Right atrium auricular region (tissue), 2 donors: ENCODE measurements at places on chromosomes 12 and 14. TPM values are rescaled to one million over a fixed set of nuclear protein-coding genes. Genes with fewer than 3 reads are reported as not detected.

Gene ZNF891
- total RNA-seq: 0.82 TPM

Gene PHETA1
- total RNA-seq: 13.4 TPM

Gene NPFF
- total RNA-seq: not detected

Gene FITM1
- total RNA-seq: 180 TPM

Gene OR4N5
- not detected for total RNA-seq

Gene CLEC2B
- total RNA-seq: 4.9 TPM

Gene LRRK2
- total RNA-seq: 7.1 TPM

Gene EPS8
- 72.3 TPM for total RNA-seq

Gene CPNE6
- total RNA-seq: 0.24 TPM

Gene TEDC1
- total RNA-seq: 3.9 TPM

GRCh38 chr12:62656591-62657362, 190.2 kb downstream of the MON2 start:
- DNase-seq: no peak

- DNase-seq: no peak
These were observed 132.9 kb downstream of the CEP83 start for GRCh38 chr12:94326727-94327126.

DNA sequence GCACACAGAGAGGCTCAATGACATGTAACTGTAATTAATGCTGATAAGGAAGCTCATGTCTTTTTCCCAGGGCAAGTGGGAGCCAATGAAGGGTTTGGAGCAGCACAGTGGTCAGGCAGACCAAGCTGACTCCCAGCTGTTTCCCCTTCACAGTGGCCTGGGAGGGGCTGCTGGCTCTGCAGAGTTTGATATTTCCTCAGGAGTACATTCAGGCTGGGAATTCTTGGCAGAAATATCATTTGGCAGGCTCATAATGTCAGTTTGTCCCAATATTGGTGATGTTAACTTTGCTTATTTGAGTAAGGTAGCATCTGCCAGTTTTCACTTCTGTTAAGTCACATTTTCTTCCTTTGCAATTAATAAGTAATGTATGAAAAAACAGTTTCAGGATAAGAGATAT, 247.0 kb downstream of the EMP1 start:
- no peak for DNase-seq

DNA sequence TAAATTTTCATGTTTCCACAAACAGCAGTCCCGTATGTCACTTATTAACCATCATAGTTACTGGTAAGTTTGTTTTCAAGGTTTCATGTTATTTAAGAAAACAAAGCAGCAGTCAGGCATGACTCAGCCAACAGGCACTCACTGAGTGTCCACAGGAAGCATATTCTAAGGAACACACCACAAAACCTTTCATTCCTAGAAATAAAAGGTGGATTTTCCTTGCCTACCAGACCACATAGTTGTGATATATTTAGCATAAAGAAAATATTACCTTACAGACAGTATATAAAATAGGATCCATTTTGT, 143.3 kb upstream of the AVPR1A start:
- DNase-seq: no peak

DNA sequence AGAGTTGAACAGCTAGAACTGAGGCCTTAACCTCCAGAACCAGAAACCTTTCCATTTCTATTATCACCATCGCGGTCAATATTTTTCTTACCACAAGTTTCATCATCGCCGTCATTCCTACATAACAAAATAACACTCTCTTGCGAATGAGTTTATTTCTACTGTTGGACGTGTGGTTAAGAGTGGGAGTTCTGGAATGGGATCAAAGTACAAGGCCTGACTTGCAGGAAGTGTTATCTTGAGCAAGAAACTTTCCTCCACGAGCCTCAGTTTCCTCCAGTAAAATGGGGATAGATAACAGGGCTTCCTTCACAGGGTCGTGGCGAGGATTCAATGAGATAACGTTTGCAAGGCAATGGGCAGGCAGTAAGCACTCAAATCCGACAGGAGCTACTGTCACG, 652 bp downstream of the SART3 start:
- no peak for DNase-seq

DNA sequence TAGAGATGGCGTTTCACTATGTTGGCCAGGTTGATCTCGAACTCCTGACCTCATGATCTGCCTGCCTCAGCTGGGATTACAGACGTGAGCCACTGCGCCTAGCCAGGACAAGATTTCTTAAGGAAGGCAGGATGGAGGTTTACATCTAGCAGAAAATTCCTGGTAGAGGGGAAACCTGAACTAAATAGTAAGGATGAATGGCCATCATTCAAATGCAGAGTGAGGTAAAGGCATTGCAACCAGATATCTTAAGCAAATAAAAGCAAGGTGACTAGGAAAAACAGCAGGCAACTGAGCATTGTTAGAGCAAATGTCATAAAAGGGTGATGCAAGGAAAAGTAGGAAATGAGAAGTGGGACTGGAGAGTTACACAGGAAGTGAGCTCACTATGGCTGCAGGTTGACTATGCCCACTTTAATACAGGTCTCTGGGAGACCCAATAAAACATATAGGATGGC, 133.0 kb downstream of the SOX5 start:
- no peak for DNase-seq

DNA sequence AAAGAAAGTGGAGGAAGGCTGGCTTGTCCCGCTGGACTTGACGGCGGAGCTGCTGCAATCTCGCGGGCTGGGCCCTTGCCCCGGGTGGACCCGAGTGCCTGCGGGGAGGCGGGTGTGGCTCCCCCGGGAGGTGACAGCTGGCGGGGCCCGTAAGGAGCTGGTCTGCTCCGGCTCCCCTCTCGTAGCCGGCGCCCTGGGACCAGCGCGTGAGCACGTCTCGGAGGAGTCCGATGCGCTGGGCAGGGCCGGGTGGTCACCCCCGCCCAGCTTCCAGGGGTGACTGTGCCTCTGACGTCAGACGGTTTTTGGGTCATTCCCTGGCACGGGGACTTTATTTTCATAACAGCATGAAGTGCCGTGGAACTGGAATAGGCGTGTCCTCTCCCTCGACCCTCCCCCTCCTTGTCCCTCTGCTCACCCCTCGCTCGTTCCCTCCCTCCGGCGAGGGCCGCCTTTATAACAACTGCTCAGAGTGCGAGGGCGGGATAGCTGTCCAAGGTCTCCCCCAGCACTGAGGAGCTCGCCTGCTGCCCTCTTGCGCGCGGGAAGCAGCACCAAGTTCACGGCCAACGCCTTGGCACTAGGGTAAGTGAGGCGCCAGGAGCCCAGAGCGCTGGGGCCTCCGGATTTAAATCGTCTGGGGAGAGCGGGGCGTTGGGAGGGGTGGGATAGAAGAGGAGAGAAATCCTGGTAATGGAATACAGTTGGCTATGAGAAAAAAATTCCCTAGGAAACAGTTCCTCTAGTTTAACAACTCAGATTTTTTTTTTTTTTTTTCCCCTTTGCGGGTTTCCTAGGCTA, at the start of gene GPRC5A:
GPRC5A (plus strand) TSS at position 483 of the 801 bp plus-strand sequence. CDS start 16,688 bp downstream, outside the sequence.
- DNase-seq: peak; percentile 97

- no peak for DNase-seq
These were observed 594 bp upstream of the VCPKMT start for GRCh38 chr14:50116966-50117365.

DNA sequence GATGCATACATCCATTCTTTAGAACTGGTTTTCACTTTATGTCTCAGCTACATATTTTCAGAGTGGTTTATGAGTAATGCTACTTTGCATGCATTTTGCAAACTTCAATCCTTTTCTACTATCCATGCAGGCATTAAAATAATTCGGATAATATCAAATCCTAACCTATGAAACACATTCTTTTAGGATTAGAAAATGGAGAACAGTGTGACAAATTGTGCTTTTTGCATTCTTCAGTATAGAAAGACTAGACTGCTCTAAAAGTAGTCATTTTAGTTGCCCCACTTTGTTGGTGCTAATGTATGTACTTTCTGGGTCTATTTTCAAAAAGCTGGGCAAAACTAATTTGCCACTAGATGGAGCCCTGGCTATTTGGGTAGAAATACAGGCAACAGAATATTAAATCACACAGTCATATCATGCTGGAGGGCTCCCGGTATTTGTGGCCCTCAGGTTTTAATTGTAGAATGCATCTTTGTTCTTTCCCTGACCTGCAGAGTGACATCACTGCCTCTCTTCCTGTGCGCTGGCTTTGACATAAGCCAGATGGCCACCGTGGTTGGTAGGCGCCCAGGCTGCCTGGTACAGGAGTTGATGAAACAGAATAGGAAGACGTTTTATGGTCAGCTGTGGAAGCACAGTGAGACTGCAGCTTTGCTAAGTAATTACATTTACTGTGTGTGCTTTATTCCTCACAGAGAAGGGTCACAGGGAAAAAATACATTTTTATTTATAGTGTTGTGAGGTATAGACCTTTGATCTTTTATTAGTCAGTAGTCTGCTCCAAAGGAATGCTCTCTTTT, 28.1 kb downstream of the MSRB3 start:
- DNase-seq: no peak

- no peak for DNase-seq
These were observed 11.7 kb upstream of the TMX1 start for GRCh38 chr14:51228391-51228790.

DNA sequence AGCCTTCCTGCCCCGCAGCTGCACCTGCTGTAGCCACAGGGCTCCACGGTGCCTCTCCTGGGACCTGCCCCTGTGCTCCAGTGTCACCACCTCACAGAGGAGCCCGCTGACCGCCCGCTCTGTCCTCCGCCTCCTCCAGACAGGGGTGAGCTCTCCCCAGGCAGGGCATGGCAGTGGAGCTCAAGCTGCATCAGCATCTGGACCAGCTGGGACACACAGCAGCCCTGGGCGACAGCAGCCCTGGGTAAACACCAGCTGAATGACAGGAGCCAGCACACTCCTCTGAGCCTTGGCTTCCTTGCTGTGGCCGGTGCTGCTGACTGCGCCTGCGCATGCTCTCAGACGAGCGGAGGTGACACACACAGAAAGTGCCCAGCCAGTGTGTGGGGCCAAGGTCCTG, 22.0 kb downstream of the CHGA start:
- DNase-seq: no peak

- DNase-seq: no peak
These were observed 6.0 kb downstream of the GPR132 start for GRCh38 chr14:105059035-105059924.

DNA sequence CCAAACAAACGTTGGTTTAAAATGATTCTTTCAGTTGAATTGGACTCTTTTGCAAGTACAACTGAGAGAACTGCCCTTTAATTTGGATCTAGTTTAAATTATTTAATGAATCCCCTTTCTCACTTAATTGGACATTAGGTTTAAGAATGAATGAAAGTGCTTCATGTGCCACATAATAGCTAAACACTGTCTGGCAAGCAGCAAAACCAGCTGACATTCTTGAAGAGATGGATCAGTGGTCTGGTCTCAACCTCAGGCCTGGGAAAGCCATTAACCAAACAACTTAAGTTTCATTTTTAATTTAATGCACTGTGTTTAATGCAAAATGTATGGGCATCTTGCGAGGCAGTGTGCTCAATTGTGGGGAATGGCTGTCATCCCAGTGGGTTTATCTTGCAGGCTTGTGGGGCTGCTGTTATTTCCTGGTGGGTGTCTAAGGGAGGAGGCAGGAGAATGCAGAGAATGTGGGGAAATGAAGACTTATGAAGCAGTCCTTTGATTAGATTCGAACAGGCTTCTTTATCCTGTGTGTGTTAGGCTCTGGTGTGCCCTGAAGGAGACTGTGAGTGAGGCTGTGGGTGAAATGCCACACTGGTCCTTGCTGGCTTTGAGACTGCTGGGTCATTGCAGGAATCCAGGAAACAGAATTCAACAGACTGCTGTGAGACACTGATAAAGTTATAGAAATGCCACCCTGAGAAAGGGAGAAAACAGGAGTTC, 144.1 kb upstream of the PELI2 start:
- DNase-seq: no peak

- no peak for DNase-seq
These were observed 126.4 kb downstream of the DERA start for GRCh38 chr12:16037533-16037932.

- DNase-seq: peak; percentile 83
These were observed 1.7 kb downstream of the TPCN1 start for GRCh38 chr12:113222730-113223531.

DNA sequence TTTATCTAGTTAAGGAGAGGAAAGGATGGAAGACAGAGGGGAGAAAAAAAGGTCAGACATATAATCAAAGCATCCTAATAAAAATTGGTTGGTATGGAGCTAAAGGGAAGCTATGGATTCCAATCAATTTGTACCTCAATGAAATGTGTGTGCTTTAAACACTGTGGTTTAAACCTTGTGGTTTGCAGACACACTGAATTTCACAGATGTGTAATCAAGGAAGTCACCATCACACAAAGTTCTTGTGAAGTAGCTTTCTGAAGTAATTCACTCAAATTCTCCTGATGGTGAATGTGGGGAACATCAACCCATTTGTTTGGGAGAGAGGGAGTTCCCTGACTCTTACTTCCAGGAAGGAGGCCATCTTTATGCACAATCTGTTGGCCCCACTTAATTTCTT, 243.3 kb upstream of the KRR1 start:
- no peak for DNase-seq

- DNase-seq: no peak
These were observed 311.4 kb upstream of the ATP2B1 start for GRCh38 chr12:90020014-90020413.

- DNase-seq: no peak
These were observed 260.3 kb downstream of the ADGRD1 start for GRCh38 chr12:131213896-131214442.

- no peak for DNase-seq
These were observed 294.3 kb downstream of the ALG10B start for GRCh38 chr12:38610808-38611350.

DNA sequence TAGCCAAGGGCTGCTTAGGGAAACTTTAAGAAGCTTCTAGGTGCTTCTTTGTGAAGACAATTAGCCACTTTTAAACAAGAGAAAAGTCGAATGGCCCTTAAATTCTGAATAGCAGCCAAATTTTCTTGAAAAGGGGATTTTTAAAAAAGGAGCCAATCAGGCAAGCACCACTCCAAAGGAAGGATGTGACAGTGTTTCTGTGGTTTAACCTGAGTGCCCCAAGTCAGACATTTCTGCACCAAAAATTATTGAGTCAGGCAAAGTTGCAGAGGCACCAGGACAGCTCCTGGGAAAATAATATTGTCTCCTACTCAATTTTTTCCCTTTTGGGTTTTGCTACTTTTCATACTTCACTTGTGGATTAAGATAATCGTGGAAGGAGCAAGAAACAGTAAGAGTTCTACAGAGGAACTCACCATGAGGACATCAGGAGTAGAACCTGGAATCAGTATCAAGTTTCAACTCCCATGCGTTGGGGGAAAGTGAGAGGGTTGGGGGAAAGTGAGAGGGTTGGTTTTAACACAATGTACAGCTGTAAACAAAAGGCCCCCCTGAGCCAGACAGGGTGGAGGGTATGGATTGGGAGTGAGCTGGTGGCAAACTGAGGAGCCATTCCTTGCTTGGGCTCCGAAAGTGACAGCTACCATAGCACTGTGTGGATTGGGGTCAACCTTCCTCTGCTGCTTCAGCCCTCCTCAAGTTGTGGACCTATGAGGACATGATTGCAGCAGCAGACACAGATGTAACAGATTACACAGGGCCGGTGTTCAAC, 90.8 kb downstream of the SLC38A1 start:
- DNase-seq: no peak

DNA sequence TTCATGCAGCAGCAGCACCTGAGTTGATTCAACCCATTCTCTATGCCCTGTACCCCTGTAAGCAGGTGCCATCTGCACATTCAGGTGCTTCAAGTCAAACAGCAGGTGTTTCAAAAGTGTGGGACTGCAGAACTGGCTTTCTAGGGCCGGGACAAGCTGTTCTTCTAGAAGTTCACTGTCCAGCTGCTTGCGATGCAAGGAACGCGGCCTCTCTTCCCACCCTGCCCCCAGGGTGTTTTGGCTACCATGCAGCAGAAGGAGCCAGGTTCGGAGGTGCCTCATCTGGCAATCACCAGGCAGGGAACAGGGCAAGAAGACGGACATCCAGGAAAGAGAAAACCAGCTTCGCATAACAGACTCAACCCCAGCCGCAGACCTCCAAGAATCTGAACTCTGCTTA, 35.2 kb downstream of the TMEM132D start:
- DNase-seq: no peak
